Activated T-helper 1 cell treated with anti-CD3 and anti-CD28 coated beads, Interleukin-2, amount 50 U/mL, for 16 hours (primary cell): ENCODE measurements at places on chromosomes 13 and 19.
A peak's percentile ranks its signal among the peaks of the same experiment; 100 is the strongest.

DNA sequence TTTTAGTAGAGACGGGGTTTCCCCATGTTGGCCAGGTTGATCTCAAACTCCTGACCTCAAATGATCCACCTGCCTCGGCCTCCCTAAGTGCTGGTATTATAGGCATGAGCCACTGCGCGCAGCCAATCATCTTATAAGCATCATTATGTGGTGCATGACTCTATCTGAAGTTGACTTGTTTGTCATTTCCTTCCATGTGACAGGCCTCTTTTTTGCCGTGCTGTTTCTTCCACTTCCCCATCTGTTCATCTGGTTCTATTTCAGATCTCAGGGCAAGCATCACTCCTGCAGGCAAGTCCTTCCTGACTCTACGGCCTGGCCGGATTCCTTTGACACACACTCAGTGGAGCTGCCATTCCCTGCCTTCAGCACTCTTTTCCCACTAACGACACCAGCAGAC is 15.2 kb downstream of the COL5A3 start:
- DNase-seq, result no peak

DNA sequence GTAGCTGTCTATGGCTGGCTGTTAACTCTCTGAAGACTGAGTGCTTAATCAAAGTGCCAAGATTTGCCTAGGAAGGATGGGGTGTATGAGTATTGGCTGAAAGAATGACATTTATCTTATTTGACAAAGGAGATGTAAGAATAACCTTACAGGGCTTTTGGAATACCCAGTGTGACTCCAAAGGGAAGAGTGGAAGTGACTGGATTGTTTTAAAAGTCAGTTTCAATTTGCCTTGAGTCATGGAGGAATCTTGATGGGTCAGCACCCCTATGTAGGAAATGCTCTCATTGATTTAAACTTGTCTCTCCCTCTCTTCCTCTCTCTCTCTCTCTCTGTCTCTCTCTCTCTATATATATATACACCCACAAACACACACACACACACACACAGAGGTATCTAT is 118.4 kb upstream of the CLDN10 start:
- no peak for DNase-seq

DNA sequence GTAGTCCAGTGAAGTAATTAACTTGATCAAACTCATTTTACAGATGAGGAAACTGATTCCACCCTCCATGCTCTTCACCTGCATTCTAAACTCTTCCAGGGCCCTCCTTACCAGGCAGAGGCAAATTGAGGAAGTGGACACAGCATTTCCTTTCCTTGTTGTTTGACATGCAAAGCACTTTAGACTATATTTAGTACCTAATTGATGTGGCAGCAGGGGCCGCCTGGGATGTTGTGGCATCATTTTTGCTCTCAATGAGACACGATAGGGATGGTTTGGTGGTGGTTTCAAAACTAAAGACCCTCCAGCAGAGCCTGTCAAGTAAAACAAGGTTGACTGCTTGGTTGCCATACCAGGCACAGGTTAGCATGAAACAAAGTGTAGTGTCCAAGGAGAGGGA is 7.9 kb downstream of the SIPA1L3 start:
- no peak for DNase-seq

DNA sequence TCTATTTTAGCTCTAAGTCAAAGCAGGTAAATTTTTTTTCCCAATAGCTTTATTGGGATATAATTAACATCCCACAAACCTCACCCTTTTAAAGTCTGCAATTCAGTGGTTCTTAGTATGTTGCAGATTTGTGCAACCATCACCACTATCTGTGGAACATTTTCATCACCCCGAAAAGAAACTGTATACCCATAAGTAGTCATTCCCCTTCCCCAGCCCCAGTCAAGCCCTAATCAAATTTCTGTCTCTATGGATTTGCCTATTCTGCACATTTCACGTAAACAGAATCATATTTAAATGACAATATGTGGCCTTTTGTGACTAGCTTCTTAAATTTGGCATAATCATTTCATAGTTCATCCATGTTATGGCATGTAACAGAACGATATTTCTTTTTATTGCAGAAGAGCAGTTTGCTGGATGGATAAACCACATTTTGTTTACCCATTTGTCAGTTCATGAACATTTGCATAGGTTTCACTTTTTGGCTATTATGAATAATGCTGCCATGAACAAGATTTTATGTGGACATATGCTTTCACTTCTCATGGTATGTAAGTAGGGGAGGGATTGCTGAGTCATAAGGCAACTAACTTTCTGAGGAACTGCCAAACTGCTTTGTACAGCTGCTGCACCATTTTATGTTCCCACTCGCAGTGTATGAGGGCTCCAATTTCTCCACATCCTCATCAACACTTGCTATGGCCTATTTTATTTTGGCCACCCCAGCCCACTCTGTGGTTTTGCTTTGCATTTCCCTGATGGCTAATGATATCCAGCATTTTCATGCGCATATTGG is 10.9 kb downstream of the SLC46A3 start:
- DNase-seq, result no peak

GRCh38 chr19:18007044-18007916 is 690 bp upstream of the ARRDC2 start:
- DNase-seq, result peak; percentile 74

- no peak for DNase-seq
These were observed 216.5 kb downstream of the DCLK1 start for GRCh38 chr13:35914662-35915061.

DNA sequence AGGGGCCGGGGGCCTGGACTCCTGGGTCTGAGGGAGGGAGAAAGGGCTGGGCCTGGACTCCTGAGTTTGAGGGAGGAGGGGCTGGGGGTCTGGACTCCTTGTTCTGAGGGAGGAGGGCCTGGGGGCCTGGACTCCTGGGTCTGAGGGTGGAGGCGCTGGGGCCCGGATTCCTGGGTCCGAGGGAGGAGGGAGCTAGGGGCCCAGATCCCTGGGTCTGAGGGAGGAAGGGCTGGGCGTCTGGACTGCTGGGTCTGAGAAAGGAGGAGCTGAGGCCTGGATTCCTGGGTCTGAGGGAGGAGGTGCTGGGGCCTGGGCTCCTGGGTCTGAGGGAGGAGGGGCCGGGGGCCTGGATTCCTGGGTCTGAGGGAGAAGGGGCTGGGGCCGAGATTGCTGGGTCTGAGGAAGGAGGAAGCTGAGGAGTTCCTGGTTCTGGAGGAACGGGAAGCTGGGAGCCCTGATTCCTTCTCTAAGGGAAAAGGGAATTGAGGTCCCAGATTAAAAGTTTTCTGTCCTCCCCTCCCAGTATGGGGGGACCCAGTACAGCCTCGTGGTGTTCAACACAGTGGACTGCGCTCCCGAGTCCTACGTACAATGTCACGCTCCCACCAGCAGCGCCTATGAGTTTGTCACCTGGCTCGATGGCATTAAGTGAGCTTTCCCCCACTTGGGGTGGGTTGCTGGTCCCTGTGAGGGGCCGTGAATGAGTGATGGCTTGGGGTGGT is 721 bp downstream of the MED25 start:
- no peak for DNase-seq

DNA sequence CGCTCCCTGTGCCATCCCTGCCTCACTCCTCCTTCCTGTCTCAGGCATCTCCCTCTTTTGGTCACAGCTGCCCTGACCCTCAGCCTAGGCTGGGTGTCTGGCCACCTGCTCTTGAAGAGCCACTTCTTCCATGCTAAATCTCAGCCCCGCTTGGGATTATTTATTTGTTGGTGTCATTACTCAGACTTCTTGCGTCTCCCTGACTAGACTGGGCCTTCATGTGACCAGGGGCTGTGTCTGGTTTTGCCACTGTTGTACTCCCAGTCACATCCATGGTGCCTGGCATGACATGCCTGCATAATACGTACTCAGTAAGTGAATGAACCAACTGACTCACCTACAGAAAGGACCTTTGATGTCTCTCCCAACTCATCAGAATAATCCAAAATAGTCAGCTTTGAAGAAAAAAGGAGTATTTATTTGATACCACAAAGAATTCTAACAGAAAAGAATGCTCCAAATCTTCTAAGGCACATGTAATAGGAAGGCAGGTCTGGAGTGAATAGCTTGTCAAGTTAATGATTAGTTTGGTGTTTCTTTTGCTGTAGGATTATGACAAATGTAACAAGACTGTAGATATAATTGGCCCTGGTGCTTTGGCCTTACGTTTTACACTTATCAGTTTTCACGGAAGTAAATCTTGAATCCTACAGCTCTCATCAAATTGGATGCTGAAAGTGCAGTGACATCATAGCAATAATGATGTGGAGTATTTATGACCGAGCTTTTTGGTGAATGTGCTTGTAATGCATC is 84.0 kb downstream of the ALOX5AP start:
- no peak for DNase-seq

DNA sequence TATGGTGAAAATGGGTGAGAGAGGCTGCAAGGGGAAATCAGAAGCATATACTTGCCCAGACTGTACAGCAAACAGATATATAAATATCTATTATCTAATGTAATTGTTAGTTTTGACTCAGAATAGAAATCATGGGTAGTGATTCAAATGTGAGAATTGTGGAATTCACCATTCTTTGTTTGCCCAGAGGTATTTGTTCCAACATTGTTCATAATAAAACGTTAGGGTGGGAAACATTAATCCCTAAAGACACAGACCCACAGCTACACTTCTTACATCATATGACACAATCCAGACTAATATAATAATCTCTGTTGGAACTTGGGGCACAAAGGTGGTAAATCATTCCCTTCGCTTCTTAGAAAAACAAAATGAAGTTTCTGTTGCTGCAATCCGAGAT is 646.5 kb upstream of the SLITRK6 start:
- DNase-seq, result no peak
